Kidney (tissue), 22 donors: ENCODE measurements at places on chromosomes 2 and 18. TPM values are rescaled to one million over a fixed set of nuclear protein-coding genes. Genes with fewer than 3 reads are reported as not detected.

- no peak for DNase-seq
Observed at GRCh38 chr18:73118121-73118816, 250.5 kb upstream of the NETO1 start.

GRCh38 chr2:47282621-47283272 is 120.2 kb upstream of the MSH2 start:
- DNase-seq = no peak

DNA sequence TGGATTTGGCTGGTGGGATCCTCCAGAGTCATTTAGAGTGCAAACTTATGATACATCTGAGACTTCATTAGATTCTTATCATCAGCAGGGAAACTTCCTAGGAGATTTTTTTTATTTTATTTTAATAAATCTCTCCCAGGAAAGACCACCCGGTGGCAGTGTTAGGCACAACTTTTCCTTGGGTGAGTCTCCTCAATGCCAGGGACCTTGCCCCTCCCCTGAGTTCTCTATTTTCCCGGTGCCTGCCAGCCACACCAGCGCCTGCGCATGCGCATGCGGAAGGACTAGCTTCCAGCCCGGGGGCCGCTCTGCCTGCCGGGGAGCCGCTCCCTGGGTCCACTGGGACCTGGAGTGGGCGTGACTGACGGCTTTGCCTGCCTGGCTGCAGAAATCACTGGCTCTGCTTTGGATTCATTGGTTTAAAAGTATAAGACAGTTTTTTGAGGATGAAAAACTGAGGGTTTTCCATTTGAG is 86.6 kb downstream of the TMEM182 start:
- DNase-seq = peak; percentile 94

ABCG5 gene
- not detected for total RNA-seq

MEIS1 gene
- 36.7 TPM for total RNA-seq

TOGARAM2 gene
- 0.60 TPM for total RNA-seq

GRCh38 chr2:215489288-215489848 is 53.5 kb upstream of the FN1 start:
- DNase-seq = no peak

GRCh38 chr2:201450954-201451291 is 335 bp downstream of the TRAK2 start:
- DNase-seq = no peak
